ENCODE measurements at places on chromosomes 1 and 21. TPM values are rescaled to one million over a fixed set of nuclear protein-coding genes. Genes with fewer than 3 reads are reported as not detected.

Gene LCE2B
- not detected for total RNA-seq

Gene ALX3
- not detected for total RNA-seq

GRCh38 chr1:116179964-116180363 lies 68.8 kb downstream of the MAB21L3 start:
- H3K4me1 ChIP-seq, result no peaks in the 10 kb centered on the region
- no peaks in the 10 kb centered on the region for H3K36me3 ChIP-seq
- no peaks in the 10 kb centered on the region for H3K27me3 ChIP-seq
- DNase-seq, result no peak
- no peak overlapping the region for H3K4me3 ChIP-seq
- H3K27ac ChIP-seq, result no peak overlapping the region

DNA sequence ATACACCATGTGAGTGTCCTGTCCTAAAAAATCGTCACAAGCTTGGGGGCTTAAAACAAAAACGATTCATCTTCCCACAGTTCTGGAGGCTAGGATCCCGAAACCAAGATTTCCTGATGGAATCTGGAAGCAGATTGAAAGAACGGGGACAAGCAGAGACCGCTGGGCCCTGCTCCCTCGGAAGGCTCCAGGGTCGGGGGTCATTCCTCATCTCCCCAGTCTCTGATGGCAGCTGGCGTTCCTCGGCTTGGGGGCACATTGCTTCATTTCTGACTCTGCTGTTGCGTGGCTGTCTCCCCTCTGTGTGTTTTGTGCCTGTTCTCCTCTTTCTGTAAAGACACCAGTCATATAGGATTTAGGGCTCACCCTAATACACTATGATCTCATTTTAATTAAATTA lies 114.2 kb upstream of the TMPRSS2 start:
- no peak overlapping the region for H3K27ac ChIP-seq
- no peaks in the 10 kb centered on the region for H3K27me3 ChIP-seq
- no peak for DNase-seq
- H3K4me3 ChIP-seq, result no peak overlapping the region

DNA sequence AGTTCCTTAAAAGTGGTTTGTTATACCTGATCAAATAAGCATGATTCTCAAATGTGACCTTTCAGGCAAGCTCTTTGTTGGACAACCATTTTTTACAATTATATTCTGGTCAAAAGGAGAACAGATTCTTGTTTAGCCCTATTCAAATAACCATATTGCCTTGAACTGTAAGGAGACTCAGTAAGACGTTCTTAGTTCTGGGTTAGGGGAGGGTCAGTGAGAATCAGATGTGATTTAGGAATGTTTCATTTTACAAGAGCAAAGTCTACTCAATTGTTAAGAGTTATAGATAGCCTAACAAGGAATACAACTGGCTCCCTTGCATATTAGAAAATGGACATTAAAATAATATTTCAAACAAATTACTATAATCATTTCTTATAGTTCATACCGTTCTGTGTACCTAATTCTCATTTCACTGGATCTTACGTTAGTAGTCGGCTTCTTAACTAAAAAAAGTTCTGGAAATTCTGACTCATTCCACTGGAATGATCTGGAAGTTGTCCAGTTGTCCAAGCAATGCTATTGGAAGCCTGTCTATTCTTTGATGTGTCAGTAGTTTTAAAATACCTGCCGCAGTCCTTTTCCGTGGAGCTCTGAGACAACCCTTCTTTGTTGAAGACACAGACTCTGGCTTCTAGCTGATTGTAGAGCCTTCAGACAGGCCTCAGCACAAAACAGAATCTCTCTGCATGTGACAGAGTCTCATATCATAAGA lies 88.8 kb downstream of the MAST2 start:
- no peaks in the 10 kb centered on the region for H3K27me3 ChIP-seq
- no peaks in the 10 kb centered on the region for H3K4me1 ChIP-seq
- H3K4me3 ChIP-seq, result no peak overlapping the region
- H3K27ac ChIP-seq, result no peak overlapping the region
- no peaks in the 10 kb centered on the region for H3K36me3 ChIP-seq

DNA sequence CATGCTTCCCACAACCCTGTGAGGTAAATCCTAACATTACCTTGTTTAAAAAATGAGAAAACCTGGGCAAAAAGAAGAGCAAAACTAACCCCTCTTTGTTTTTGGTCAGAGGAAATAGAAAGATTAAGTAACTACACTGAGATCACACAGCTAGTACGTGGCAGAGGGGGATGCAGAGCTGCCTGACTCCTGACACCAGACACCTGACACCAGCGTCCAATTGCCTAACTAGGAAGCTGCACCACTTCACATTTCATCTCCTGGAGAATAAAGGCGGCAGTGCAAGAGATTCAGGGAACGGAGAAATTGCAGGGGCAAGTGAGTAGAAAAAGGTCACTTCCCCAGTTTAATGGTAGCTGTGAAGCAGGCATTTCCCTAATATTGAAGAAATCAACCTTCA lies 229.3 kb upstream of the PTBP2 start:
- no peak for DNase-seq
- H3K4me1 ChIP-seq, result no peaks in the 10 kb centered on the region
- no peak overlapping the region for H3K27ac ChIP-seq
- H3K27me3 ChIP-seq, result no peaks in the 10 kb centered on the region
- H3K36me3 ChIP-seq, result no peaks in the 10 kb centered on the region

- no peaks in the 10 kb centered on the region for H3K27me3 ChIP-seq
- H3K36me3 ChIP-seq, result no peaks in the 10 kb centered on the region
- no peak for DNase-seq
Measured at GRCh38 chr1:170356585-170356984, 175.4 kb upstream of the GORAB start.

DNA sequence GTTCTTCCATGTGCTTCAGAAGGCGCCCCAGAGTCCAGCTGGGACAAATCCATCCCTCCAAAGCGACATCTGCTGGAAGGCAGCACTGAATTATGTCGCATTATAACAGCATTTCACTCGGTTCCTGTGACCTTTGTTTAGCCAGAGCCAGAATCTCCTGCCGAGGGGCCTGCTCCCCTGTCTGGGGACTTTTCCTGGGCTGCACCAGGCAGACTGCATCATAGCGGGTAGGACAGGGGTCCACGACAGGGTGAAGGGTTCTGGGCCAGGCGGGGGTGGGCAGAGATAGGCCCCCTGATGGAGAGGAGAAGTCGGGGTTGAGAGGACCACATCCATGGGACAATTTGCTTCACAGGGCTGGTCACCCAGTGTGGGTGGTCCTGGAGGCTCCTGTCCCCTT lies 276.9 kb downstream of the MATN1 start:
- no peaks in the 10 kb centered on the region for H3K36me3 ChIP-seq
- H3K27ac ChIP-seq, result no peak overlapping the region
- no peak overlapping the region for H3K4me3 ChIP-seq
- no peaks in the 10 kb centered on the region for H3K27me3 ChIP-seq
- no peaks in the 10 kb centered on the region for H3K4me1 ChIP-seq

DNA sequence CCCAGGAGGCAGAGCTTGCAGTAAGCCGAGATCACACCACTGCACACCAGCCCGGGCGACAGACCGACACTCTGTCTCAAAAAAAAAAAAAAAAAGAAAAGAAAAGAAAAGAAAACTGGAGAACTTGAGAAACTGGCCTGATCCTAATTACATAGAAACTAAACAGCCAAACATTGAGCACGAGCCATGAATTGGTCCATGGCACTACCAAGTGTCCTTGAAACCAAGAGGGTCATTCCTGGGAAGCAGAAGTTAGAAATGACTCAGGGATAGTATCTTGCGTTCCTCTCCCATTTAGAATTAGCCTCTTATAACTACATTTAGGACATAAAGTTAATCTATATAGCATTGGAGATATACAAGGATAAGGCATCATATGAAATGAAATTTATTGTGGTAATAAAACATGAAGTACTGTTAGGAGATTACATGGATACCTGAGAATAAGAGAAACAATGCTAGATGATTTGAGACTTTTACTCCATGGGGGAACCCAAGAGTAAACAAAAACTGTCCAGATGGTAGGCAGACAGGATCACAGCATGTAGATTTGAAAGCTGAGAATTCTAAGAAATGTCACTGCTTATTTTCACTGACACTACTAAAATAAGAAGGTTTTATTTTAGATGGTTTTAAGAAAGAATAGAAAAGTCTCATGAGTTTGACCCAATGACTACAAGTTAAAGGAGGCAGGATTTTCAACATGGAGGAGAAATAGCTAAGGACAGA lies 39.5 kb upstream of the CPLANE2 start:
- H3K4me3 ChIP-seq, result no peak overlapping the region
- H3K4me1 ChIP-seq, result no peaks in the 10 kb centered on the region
- H3K36me3 ChIP-seq, result no peaks in the 10 kb centered on the region
- no peak overlapping the region for H3K27ac ChIP-seq

Data from Peyer's patch (tissue), 4 donors.